Naive thymus-derived CD8-positive, alpha-beta T cell (primary cell): ENCODE measurements at places on chromosomes 2 and 18.

- DNase-seq: no peak
Observed at GRCh38 chr2:65939687-65940086, 495.2 kb upstream of the MEIS1 start.

DNA sequence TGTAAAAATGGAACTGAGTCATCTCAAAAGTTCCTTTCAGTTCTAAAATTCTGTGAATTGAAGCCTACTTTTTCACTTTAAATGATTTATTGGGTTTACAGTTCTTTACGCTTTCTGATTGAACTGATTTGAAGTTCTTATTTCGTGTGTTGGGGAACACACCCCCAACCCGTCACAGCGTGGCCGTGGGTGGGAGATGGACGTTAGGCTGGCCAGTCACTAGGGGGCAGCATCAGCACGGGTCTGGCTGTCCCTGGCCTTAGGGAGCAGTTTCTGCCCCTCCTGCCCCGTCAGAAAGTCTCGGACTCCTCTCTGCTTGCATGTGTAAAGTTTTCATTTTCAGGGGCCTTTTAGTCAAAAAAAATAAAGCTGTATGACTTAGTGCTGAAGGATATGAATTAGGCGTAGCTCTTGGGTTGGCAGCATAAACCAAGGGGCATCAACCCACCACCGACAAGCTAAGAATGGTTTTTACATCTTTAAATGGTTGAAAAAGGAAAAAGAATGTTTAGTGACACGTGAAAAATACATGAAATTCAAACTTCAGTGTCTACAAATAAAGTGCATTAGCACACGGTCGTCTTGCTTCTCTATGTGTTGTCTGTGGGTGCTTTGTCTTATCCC lies 63.4 kb downstream of the ZCCHC2 start:
- peak; percentile 21 for DNase-seq

DNA sequence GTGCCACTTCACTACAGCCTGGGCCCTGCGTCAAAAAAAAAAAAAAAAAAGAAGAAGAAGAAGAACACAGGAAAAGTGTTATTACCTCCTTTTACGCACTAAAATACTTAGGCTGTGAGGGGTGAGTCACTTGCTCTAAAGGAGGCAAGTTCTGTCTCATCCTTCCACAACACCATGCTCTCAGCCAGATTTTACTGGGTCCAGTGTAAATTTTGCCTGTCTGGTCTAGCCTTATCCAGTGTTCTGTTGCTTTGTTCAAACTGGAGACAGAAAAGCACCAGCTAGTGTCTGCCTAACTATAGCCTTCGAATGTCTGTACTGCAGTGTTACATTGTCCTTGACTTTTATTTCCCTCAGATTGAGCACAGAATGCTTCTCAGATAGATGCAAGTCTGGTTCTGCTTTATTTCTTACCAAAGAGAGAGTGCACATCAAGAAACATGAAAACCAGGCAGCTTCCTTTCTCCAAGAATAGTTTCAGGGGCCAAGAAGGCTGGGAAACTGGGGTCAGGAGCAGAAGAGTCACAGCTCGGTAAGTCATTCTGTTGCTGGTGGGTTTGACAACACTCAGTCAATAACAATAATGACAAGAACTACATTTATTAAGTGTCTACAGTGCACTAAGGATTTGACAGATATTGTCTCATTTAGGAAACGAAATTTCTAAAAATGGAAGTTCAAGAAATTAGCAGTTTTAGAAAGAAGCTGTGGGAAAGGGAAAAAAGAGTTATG lies 3.1 kb upstream of the MSGN1 start:
- DNase-seq: no peak

DNA sequence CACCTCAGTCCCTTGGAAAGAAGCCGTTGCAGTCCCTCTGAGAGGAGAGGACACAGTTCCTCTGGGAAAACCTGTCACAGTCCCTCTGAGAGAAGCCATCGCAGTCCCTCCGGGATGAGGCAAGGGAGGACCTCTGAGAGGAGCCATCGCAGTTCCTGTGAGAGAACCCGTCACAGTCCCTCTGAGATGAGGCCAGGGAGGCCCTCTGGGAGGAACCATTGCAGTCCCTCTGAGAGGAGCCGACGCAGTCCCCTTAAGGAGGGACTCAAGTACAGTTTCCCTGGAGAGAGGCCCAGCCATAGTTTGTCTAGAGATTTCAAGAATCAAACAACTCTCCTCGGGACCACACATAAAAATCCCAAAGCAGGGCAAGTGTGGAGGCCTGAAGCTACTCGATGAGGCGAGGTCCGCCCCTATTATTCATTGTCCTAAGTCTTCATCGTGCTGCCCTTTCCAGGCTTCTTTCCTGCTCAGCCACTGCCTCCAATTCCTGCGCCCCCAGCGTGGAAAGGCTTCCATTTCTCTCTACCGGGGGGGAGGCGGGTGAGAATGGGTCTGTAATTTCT lies 630 bp upstream of the ZNF512 start:
- DNase-seq: no peak

GRCh38 chr2:210635257-210635656 lies 78.9 kb downstream of the CPS1 start:
- no peak for DNase-seq

GRCh38 chr2:28045676-28046351 lies 155.3 kb downstream of the BABAM2 start:
- DNase-seq: no peak

GRCh38 chr2:86249176-86249575 lies 49.9 kb downstream of the MRPL35 start:
- no peak for DNase-seq
